ENCODE measurements at places on chromosomes 13 and 19.

GRCh38 chr19:49687566-49688316 lies 1.7 kb upstream of the ADM5 start:
- no peak for DNase-seq

DNA sequence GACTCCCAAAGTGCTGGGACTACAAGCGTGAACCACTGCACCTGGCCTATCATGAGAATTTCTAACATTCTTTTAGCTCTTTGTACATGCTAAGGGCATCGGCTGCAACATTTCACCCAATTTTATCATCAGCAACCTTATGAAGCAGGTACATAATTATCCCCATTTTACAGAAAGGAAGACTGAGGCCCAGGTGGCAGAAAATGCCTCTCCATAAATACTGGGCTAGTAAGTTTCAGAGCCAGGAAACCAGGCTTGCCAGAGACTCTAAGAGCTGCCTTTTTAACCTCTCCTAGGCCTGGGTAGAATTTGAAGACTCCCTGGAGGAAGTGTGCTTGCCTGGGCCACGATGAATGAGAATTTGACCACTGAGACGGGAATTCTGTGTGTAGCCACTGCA lies 2.2 kb downstream of the ERCC2 start:
- DNase-seq: no peak

- DNase-seq: no peak
Observed at GRCh38 chr13:37621811-37622361, 23.3 kb upstream of the POSTN start.

- no peak for DNase-seq
Observed at GRCh38 chr13:40149611-40150274, 494.3 kb downstream of the COG6 start.

- no peak for DNase-seq
Observed at GRCh38 chr13:27334774-27335435, 64.3 kb downstream of the RASL11A start.

- DNase-seq: no peak
Observed at GRCh38 chr13:28601581-28601980, 57.3 kb upstream of the POMP start.

DNA sequence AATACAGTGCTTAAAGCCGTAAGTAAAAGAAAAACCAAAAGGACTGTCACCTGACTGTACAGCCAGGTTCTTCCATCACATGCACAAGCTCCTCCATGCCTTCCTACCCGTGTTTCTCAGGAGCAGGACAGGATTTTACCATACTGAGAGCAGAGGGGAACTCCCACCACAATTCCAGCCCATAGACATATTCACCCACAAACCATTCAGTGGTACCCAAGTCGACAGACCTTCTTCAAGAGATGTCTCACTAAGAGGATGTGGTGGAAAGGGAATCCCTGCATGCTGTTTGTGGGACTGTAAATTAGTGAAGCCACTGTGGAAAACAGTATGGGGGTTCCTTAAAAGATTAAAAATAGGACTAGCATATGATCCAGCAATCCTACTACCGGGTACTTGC lies 66.9 kb upstream of the DOCK9 start:
- DNase-seq: no peak

DNA sequence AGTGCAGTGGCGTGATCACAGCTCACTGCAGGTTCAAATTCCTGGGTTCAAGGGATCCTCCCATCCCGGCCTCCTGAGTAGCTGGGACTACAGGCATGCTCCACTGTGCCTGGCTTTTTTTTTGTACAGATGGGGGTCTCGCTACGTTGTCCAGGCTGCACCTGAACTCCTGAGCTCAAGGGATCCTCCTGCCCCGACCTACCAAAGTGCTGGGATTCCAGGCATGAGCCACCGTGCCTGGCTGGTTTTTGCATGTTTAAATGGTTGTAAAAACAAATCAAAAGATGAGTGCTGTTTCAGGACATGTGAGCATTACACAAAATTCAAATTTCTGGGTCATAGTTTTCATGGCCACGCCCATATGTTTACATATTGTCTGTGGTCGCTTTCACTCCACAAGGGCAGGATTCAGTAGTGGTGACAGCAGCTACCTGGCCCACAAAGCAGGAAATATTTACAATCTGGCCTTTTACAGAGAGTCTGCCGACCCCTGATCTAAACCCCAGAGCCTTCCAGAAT lies 5.3 kb downstream of the MATK start:
- DNase-seq: no peak

DNA sequence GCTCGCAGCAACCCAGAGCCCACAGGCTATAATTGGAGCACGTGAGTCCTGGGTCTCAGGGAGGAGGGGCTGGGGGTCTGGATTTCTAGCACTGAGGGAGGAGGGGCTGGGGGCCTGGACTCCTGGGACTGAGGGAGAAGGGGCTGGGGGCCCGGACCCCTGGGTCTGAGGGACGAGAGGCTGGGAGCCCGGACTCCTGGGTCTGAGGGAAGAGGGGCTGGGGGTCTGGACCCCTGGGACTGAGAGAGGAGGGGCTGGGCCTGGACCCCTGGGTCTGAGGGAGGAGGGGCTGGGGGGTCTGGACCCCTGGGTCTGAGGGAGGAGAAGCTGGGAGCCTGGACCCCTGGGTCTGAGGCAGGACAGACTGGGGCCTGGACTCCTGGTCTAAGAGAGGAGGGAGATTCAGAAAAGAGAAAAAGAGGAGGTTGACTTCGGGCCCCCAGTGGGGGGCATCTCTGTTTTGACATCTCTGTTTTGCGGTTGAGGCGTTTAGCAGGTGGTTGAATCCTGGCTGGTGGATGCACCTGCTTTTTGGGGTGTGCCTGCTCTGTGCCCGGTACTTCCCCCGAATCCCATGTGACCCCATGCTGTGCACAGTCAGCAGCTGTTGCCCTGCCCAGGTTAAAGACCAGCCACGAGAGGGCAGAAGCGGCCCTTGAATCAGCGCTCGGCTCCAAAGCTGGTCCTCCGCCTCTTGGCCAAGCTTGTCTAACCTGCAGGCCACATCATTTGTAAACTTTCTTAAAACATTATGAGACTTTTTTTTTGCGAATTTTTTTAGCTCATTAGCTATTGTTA lies 10.5 kb downstream of the PVR start:
- DNase-seq: peak; percentile 69

DNA sequence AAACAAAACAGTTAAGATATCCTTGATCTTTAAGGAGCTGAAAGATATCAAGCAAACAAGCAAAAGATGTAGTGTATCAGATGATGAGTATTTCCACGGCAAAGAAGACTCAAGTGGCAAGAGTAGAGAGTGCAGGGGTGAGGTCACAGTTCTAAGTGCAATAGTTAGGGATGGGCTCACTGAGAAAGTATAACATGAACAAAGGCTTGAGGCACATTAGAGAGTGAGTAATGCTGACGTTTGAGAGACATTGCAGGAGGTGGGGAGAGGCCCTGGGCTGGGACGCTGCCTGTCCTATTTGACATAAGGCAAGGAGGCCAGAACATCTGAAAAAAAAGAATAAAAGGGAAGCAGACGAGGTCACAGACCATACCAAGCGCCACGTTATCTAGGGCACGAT lies 1.4 kb downstream of the DUXA start:
- DNase-seq: no peak

GRCh38 chr13:42781352-42781751 lies at the start of gene FAM216B:
TSS of gene FAM216B (plus strand) at chr13:42781584. CDS start at chr13:42784068, 2,484 bp downstream.
- DNase-seq: no peak

- DNase-seq: no peak
Observed at GRCh38 chr13:78085434-78086225, 167.0 kb upstream of the EDNRB start.

- no peak for DNase-seq
Observed at GRCh38 chr13:75407998-75408397, 74.0 kb downstream of the TBC1D4 start.

DNA sequence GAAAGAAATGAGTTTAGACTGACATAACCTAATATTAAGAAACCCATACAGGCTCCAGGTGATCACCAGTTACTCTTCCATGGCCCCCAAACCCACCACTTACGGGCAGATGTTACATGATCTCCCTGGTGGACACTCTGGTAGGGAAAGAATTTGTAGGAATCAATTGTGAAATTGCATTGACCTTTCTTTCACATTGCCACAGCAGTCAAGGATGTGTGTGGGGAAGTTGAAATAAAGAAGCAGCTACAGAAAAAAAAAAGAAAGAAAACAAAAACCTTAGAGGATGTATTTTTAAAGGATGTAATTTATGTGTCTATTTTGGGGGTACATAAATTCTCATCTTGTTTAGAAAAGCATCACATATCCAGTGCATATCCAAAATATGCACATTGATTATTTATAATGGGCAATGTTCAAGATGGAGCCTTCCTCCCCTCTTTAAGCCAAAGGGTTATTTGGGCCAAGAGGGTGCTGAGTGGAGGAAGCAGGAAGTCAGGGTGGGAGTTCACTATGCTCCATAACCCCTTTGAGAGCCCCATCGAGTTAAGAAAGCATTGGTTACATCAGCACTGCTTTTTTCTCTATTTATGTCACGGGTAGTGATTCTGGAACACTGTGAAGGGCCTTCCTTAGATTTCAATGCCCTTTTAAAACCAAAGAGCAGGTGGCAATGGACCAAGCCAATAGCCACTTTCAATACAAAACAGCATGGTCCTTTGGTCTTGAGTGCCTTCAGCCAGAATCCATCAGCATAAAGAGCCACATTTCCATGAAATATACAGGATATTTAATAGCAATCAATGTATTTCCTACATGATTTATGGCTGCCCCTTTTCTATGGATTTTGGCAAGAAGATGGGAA lies 169.6 kb downstream of the LACC1 start:
- DNase-seq: no peak

DNA sequence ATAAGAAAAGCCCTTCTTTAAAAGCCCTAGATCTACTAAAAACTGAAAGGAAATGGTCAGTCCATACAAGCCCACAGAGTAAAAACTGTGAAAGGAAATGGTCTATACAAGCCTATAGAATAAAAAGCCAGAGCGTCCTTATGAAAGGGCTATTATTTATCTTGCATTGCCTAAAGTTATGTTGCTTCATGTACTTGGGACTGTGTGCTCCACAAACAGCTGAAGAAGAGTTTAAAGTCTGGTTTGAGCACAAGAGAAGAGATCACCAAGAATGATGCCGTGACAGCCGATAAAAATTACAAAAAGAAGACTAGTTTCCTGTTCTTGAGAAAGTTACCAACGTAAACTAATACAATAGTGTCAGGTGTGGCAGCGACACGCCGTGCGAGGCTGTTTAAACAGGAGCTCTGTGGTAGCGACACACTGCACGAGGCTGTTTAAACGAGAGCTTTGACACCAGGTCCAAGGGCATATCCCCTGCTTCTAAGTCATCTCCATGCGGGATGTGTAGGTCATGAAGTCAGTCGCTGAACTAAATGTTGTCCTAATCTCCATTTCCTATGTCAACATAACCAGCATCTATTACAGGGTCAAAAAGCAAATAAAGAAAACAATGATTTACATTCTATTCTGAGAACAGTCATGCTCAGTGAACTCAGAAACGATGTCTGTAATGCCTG lies 24.9 kb downstream of the PCID2 start:
- DNase-seq: no peak

DNA sequence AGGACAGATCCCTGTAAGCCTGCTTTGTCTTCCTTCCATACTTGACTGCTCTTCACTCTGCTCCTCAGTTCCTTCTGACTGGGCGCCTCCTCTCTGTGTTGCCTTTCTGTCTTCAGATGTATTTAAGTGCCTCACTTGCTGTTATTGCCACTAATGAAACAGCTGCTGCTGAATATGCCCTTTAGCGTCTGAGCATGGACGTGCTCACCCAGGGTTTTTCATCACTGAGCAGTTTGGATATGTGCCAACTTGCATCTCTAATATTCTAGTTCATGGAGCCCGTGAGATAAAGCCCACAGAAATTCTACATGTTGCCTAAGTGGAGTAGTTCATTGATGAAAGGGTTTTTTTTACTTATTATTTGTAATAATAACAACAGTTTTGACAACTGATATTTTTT lies 198.2 kb downstream of the MYO16 start:
- no peak for DNase-seq

GRCh38 chr13:113297370-113298042 lies 467 bp downstream of the LAMP1 start:
- peak; percentile 29 for DNase-seq

DNA sequence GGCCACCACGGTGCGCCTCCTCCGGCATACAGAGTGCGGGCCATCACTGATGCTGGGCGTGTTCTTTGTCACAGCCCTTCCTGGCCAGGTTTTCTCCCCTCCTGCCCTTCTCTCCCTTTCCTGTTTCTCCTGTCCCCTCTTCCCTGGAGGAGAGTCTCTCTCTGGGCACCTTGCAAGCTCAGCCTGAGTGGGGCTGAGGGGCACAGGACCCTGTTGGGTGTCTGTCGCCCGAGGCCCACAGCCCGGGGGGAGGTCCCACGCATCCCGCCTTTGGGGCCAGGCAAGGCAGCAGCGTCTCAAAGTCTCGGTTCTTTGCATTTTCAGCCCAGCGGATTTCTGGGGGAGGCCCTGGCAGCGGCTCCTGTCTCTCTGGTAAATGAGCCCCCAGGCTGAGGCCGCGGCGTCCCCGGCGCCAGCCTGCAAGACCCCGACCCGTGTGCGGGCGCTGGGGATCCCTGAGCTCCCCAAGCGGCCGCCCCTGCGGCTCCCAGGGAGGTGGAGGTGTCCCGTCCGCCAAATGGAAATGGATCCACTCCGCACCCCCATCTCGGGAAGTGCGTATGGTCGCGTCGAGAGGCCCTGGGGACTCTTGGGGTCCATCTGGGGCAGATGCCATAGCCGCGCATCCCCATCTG lies 47.2 kb downstream of the COMP start:
- no peak for DNase-seq

GRCh38 chr19:50573741-50574461 lies 5.7 kb upstream of the LRRC4B start:
- DNase-seq: no peak

DNA sequence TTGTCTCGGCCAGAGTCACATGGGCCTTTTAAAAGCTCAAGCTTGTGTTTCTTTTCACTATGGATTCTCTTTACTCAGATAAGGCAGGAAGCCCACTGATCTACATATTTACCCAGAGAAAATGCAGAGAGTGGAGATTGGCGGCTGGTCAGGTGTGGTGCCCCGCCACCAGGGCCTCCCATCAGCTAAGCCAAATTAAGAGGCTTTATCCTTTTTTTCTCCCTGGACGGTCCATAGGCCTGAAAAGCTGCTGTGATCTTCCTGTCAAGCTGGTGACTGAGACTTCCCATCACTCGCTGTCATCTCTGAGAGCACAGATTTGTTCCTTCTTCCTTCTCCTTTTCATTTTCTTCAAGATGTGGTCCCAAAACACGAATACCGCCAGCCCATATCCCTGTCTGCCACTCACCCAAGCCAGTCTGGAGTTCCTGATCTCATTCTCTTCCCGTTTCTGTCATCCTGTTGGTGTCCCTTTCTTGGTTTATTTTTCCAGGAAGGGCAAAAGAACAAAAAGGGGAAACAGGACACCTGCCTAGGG lies 1.9 kb downstream of the SAFB start:
- DNase-seq: no peak
